ENCODE measurements at places on chromosomes 12 and 14.

GRCh38 chr14:103519837-103520212 is 2.8 kb downstream of the CKB start:
- DNase-seq: no peak

DNA sequence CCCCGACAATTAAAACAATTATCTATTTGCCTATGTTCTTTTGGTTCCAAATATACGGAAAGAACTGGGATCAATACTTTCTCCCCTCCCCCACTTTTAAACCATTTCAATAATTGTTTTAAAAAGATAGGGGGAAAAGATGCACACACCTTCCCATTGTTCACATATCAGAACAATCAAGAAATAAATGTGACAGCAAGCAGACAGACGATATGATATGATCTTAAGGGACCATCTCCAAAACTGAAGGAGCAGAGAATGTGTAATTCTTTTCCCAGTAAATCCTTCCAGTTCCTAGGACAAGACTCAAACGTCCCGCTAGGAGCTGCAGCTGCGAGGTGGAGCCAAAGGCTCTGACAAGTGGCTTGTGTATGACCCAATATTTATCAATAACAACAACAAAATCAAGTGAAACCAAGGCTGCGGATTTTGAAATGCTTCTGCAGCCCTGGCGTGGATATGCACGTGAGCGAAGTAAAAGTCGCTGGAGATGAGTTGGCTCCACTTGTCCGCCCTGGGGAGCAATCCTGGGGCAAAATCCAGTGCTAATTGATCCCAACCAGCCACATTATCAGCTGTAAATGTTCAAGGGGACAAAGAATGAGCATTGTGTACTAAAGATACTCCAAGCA is 8.2 kb upstream of the FOXG1 start:
- no peak for DNase-seq

DNA sequence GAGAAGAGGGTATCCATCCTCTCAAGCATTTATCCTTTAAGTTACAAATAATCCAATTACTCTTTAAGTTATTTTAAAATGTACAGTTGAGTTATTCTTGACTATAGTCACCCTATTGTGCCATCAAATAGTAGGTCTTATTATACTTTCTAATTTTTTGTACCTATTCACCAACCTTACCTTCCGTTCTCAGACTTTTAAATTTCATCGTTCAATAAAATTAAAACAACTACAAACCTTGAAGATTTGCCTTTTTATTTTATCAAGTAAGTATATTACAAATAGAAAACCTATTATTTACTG is 972 bp upstream of the DCTN2 start:
- no peak for DNase-seq

- no peak for DNase-seq
Observed at GRCh38 chr14:54610051-54610977, 43.4 kb downstream of the SAMD4A start.

DNA sequence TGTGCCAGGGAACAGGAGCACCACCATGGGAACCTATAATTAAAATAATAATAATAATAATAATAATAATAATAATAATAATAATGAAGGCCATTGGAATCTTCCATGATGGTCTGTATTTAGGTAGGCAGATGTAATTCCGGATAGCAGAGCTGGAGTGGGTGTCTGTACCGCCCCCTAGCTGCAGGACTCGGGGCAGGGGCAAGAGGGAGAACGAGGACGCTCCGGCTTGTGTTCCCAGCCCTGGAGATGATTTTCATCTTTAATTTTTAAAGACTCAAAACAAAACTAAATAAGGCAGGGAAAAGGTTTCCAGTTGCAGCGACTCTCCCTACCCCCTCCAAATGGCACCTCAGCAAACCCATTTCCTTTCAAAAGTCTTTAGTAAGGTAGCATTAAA is 501.1 kb downstream of the VRK1 start:
- DNase-seq: peak; percentile 73

DNA sequence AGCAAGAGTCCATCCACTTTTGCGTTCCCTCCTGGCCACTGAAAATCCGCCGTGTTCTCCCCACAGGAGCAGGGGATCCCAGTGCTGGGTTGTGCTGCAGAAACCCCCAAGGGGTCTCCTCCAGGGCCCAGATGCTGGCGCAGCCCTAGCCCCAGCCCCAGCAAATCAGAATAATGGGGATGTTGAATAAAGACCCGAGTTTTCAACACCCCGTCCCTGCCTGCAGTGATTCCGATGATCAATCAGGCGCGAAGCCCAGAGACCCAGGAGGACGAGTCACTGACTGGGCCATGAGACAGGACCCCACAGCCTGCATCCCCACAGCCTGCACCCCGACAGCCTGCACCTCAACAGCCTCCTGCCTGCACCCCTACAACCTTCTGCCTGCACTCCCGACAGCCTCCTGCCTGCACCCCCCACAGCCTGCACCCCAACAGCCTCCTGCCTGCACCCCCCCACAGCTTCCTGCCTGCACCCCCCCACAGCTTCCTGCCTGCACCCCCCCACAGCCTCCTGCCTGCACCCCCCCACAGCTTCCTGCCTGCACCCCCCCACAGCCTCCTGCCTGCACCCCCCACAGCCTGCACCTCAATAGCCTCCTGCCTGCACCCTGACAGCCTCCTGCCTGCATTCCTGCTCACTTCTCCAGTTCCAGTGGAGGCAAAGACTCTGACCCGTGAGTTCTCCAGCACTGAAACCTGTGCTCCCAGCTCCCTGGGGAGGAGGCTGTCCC is 37.2 kb downstream of the TNFAIP2 start:
- no peak for DNase-seq

DNA sequence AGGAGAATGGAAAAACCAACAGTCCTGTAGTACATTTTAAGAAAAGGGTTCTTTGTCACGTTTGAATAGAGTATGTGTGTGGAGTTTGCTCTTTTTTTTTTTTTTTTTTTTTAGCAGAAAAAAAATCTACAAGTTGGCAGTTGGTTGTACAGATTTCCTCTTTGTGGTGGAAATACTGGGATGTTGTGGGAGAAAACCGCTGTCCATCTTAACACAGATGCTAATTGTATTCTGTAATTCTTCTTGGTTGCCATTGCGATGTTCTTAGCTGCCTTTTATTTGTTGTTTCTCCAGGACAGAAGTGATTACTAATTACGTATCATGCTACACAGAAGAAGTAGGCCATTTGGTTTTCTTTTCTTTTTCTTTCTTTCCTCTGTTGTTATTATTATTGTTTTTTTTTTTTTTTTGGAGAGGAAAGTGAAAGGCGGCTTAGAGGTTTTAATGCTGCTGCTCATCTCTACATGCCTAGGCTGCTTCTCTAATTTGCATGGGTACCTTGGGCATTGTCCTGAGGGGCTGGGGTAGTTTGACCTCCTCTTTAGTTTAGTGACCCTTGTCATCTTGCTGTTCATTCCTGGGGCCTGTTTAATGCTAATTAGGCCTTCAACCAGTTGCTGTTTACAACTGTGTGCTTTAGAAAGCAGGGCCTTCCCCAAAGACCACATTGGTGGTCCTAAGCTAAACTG is 94.7 kb downstream of the TMTC2 start:
- no peak for DNase-seq

GRCh38 chr14:24972844-24973243 is 77.1 kb downstream of the STXBP6 start:
- no peak for DNase-seq

- no peak for DNase-seq
Observed at GRCh38 chr12:131074221-131075083, 120.7 kb downstream of the ADGRD1 start.

DNA sequence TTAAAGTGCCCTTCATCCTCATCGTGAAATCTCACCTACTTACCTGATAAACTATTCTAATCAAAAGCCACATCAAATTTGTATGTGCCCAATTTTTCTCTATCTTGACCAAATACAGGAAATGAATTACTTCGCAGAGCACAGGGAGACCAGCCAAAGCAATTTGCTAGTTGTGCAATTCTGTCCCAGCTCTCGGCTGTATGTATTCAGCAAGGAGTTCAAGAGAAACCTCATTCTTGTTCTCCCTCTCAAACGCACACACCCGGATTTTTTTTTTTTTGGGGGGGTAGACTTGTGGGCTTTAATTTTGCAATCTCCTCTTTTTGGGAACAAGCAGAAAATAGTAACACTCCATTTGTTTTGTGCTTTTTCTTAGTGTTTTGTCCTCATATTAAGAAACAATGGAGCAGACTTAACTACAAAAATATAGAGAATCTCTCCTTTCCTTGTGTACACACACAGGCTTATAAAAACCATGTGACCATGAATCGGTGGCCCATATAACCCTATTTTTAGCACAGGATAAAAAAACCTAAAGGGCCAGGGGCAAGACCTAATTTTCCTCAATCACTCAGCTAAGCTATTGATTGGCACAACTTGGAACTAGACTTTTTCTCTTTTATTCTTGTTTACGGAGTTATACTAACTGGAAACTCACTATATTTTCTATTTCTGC is 64.2 kb downstream of the MBIP start:
- DNase-seq: no peak

GRCh38 chr12:29229937-29230336 is 80.9 kb downstream of the FAR2 start:
- DNase-seq: no peak
